Testis (tissue), 5 donors: ENCODE measurements at places on chromosomes 3 and 15.

DNA sequence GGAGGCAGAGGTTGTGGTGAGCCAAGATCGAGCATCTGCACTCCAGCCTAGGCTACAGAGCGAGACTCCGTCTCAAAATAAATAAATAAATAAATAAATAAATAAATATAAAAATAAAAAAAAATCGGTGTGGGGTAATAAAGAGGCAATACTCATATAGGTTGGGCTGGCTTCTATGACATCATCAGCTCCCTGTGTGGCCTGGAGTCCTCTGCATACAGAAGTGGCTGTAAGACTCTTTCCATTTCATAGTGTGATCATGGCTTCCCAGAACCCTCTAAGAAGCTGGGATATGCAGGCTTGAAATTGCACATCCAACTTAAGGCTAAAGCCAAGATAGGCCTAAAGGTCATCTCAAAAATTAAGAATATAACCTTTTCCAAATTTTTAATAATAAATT is 101.6 kb downstream of the ZIC4 start:
- H3K36me3 ChIP-seq = no peaks in the 10 kb centered on the region
- H3K4me3 ChIP-seq = no peak overlapping the region
- H3K27ac ChIP-seq = no peak overlapping the region
- DNase-seq = no peak
- no peaks in the 10 kb centered on the region for H3K4me1 ChIP-seq

DNA sequence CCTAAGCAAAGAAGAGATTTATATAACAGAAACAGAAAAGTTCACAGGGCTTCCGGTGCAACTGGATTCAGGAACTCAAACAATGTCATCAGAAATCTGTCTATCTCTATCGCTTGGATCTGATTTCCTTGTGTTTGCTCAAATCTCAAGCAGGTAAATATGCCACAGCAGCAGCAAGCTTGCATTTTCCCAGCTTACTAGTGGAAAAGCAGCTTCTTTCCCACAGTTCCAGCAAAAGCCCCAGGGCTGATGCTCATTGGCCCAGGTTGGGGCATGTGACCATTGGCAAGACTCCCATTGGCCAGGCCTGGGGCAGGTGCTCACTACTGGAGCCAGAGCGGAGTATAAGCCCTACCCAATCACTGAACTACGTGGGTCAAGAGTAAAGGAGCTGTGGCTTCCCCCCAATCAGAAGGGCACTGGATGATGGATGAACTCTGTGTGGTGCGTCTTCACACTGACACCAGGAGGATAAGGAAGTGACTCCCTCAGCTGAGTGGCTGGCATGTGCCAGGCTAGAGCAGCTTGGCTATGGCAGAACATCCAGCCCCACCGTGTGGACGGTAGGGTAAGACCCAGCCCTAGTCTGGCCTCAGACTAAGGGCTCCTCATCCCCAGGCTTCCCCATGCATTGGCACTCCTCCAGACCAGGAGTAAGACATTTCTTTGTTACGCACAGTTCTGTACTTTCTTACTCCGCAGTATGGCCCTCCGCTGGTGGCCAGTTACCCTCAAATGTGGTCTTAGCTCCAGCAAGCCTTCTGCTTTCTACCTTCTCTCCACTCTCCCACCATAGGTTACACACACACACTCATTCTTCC is 13.1 kb upstream of the VIPR1 start:
- H3K27me3 ChIP-seq = no peaks in the 10 kb centered on the region
- no peaks in the 10 kb centered on the region for H3K36me3 ChIP-seq
- H3K4me1 ChIP-seq = no peaks in the 10 kb centered on the region

GRCh38 chr15:42728972-42729371 is 8.0 kb downstream of the CDAN1 start:
- H3K36me3 ChIP-seq = no peaks in the 10 kb centered on the region
- no peak overlapping the region for H3K4me3 ChIP-seq
- no peak overlapping the region for H3K27ac ChIP-seq
- H3K27me3 ChIP-seq = no peaks in the 10 kb centered on the region

- H3K36me3 ChIP-seq = no peaks in the 10 kb centered on the region
- peaks cover 7% of the 10 kb centered on the region for H3K4me1 ChIP-seq
- no peak overlapping the region for H3K4me3 ChIP-seq
Observed at GRCh38 chr3:160041465-160041864, 52.8 kb downstream of the IL12A start.

DNA sequence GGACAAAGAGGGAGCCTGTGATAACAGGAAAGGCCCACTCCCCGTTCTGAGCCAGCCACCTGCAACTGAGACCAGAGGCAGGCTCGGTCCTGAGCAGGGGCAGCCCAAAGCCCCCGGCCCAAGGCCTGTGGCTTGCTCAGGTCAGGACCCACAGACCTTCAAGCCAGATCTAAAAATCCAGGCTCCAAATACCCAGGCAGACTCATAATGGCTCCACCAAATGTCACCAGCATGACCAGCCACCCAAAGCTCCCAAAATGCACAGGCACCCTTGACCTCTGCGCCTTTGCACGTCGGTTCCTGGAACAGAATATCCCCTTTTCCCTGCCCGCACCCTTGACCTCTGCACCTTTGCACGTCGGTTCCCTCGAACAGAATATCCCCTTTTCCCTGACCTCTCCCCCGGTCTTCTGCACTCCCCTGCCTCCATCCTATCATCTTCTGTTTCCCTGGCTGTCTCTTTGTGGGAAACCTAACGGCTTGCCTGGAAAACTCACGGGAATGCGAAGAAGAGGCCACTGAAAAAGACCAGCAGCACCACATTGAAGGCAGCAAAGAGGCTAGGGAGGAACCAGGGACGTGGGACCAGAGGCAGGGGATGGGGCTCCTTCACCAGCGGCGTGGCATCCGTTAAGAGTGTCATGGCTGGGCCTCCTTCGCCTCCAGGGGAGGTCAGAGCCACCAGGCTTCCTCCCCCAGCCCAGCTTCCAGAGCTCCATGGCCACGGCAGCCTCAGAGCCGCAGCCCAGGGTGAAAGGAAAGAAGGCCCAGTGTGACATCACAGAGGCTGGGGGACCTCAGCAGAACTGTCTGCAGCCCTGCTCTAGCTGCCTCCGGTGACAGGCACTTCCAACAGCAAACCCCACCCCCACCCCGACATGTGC is at the start of gene ZDHHC19:
ZDHHC19 (minus strand) TSS at position 728 of the 884 bp plus-strand sequence; CDS start at position 643, 85 bp downstream.
- H3K27me3 ChIP-seq = no peaks in the 10 kb centered on the region
- no peak within 1 kb of the TSS for H3K4me3 ChIP-seq
- H3K4me1 ChIP-seq = peaks cover 50% of the 10 kb centered on the region
- peak within 1 kb of the TSS; percentile 76 for H3K27ac ChIP-seq
- no peak for DNase-seq
- no peaks in the 10 kb centered on the region for H3K36me3 ChIP-seq

GRCh38 chr3:47288966-47289910 is 6.5 kb downstream of the KLHL18 start:
- DNase-seq = no peak
- no peaks in the 10 kb centered on the region for H3K27me3 ChIP-seq
- H3K36me3 ChIP-seq = no peaks in the 10 kb centered on the region

DNA sequence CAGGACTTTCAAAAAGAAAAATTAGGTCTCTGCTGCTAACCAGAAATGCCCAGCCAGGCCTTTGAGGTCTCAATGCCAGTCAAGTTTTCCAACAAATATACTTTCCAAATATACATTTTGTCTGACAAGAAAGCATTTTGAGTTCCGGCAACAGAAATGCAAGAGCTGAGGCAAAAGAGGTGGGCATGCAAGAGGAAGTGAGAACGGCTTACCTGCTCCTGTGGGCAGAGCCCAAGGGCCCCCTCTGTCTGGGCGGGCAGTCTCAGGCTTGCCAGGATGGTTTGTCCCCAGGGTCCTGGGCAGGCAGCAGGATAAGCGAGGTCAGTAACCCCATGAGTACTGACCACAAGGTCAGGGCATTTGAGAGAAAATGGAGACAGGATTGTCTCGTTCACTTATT is 136.1 kb upstream of the TOPAZ1 start:
- no peaks in the 10 kb centered on the region for H3K27me3 ChIP-seq
- no peak overlapping the region for H3K27ac ChIP-seq
- H3K4me3 ChIP-seq = no peak overlapping the region
- no peaks in the 10 kb centered on the region for H3K36me3 ChIP-seq
- H3K4me1 ChIP-seq = no peaks in the 10 kb centered on the region

DNA sequence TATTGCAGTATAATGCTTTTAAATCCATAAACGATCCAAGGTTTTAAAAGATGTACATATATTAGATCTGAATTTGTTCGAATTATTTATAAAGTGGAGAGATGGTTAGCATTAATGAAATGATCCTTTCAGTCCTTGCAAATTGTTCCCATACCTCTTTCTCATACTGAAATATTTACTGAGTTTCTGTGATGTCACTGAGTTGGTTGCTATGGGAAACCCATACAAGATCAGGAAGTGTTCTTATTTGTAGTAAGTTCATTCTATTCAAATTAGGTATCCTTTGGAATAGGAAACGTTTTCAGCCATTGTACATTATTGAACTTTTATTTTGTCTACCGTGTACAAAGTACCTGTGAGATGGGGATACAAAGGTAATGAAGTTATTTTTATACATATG is 73.2 kb upstream of the CHL1 start:
- H3K4me1 ChIP-seq = no peaks in the 10 kb centered on the region
- H3K27me3 ChIP-seq = no peaks in the 10 kb centered on the region
- H3K36me3 ChIP-seq = no peaks in the 10 kb centered on the region

GRCh38 chr3:147418371-147418781 is 9.2 kb downstream of the ZIC1 start:
- DNase-seq = no peak
- H3K27me3 ChIP-seq = peaks cover 10% of the 10 kb centered on the region
- no peak overlapping the region for H3K27ac ChIP-seq
- H3K4me1 ChIP-seq = peaks cover 6% of the 10 kb centered on the region

GRCh38 chr15:39908186-39908585 is 11.9 kb downstream of the GPR176 start:
- H3K27me3 ChIP-seq = no peaks in the 10 kb centered on the region
- no peak overlapping the region for H3K27ac ChIP-seq
- H3K36me3 ChIP-seq = no peaks in the 10 kb centered on the region
- no peak overlapping the region for H3K4me3 ChIP-seq

DNA sequence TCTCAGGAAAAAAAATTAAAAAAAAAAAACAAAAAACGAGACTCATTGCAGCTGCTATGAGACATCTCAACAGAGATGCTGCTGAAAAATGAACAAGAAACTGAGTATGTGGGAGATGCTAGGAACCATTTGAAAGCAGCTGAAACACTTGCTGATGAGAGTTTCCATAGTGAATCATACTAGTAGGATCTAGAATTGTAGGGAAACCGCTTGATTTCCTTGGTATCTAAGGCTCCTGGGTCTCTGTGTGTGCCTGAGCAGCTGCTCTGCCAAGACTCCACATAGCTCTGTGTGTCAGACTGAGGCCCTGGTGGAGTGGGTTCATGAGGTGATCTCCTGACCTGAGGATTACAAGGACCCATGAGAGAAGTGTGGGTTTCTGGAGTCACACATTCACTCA is 313.4 kb upstream of the NECTIN3 start:
- H3K27ac ChIP-seq = no peak overlapping the region
- H3K4me3 ChIP-seq = no peak overlapping the region
- no peaks in the 10 kb centered on the region for H3K4me1 ChIP-seq
- H3K36me3 ChIP-seq = no peaks in the 10 kb centered on the region
- DNase-seq = no peak

- no peaks in the 10 kb centered on the region for H3K4me1 ChIP-seq
- DNase-seq = no peak
- H3K4me3 ChIP-seq = no peak overlapping the region
- no peaks in the 10 kb centered on the region for H3K36me3 ChIP-seq
- no peaks in the 10 kb centered on the region for H3K27me3 ChIP-seq
- no peak overlapping the region for H3K27ac ChIP-seq
Observed at GRCh38 chr15:29473621-29474105, 204.0 kb upstream of the NSMCE3 start.

- H3K27me3 ChIP-seq = no peaks in the 10 kb centered on the region
- H3K4me1 ChIP-seq = no peaks in the 10 kb centered on the region
- no peak overlapping the region for H3K27ac ChIP-seq
Observed at GRCh38 chr3:118267588-118267987, 767.1 kb downstream of the IGSF11 start.

GRCh38 chr3:17670749-17671148 is 71.7 kb downstream of the TBC1D5 start:
- DNase-seq = no peak
- H3K27ac ChIP-seq = no peak overlapping the region
- H3K36me3 ChIP-seq = no peaks in the 10 kb centered on the region
- H3K4me3 ChIP-seq = no peak overlapping the region
- no peaks in the 10 kb centered on the region for H3K4me1 ChIP-seq

GRCh38 chr15:88684345-88684744 is 45.5 kb downstream of the ISG20 start:
- H3K27me3 ChIP-seq = no peaks in the 10 kb centered on the region
- DNase-seq = no peak

DNA sequence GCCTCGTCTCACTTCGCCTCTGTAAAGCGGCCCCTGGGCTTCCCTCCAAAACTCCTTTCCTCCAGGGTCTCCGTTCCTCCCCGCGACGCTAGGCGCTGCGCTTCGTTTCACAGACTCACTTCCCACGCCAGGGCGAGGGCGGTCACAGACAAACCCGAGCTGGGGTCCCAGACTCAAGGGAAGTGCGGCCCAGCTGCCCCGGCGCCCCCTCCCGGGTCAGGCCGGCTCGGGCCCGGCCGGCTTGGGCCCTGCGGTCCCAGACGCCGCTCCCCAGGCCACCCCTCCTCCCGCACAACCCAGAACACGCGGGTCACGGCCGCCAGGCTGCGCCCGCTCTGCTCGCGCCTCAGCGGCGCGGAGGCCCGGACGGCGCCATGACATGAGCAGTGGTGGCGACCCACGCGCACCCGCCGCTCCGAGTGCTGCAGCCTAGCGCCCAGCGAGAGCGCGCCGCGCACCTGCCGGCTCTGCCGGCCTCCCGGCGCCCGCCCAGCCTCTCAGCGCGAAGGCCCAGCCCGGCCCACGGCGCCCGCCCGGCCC is 547 bp downstream of the NUP210 start:
- H3K4me3 ChIP-seq = peak overlapping the region; percentile 67
- H3K36me3 ChIP-seq = no peaks in the 10 kb centered on the region
- DNase-seq = peak; percentile 56
- peaks cover 3% of the 10 kb centered on the region for H3K4me1 ChIP-seq
- no peak overlapping the region for H3K27ac ChIP-seq

DNA sequence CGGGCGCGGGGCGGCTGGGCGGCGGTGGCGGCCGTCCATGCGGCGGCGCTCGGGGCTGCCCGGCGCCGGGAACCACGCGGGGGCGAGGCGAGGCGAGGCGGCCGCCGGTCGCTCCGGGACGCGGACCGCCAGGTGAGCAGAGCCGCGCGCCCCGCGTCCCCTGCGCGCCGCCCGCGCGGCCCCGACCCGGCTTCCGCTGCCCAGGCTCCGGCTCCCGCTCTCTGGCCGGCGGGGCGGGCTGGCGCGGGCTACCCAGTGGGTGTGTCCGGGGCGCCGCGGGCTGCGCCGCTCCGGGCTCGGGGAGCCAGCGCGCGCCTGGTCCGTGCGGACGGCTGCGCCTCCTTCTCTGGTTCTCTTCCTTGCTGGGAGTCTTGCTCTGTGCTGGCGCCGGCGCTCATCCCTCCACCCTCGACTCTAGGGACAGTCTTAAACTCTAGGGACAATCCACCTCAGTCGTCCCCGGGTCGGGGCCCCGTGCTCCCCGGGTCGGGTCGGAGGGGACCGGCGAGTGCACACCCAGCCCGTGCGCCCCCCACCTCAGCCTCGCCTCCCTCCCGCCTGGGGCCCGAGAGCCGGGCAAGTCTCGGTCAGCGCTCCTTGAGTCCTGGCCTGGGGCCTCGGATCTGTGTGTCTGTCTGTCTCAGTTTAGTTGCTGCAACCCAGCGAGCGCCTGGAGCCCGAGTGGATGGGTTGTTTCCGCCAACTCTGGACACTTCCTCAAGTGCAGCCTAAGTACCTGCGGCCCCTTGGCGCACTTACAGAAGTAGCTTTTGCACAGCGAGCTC is 488 bp downstream of the THSD4 start:
- H3K4me1 ChIP-seq = peaks cover 4% of the 10 kb centered on the region
- H3K27ac ChIP-seq = no peak overlapping the region
- H3K27me3 ChIP-seq = no peaks in the 10 kb centered on the region
- peak overlapping the region; percentile 81 for H3K4me3 ChIP-seq
- no peaks in the 10 kb centered on the region for H3K36me3 ChIP-seq
- DNase-seq = peak; percentile 63
